Stimulated activated CD4-positive, alpha-beta T cell treated with anti-CD3 and anti-CD28 coated beads, Interleukin-4, amount 100 ng/mL, for 48 hours (primary cell): ENCODE measurements at places on chromosomes 13 and 19.

- DNase-seq = no peak
Observed at GRCh38 chr19:29269641-29270040, 56.7 kb upstream of the UQCRFS1 start.

DNA sequence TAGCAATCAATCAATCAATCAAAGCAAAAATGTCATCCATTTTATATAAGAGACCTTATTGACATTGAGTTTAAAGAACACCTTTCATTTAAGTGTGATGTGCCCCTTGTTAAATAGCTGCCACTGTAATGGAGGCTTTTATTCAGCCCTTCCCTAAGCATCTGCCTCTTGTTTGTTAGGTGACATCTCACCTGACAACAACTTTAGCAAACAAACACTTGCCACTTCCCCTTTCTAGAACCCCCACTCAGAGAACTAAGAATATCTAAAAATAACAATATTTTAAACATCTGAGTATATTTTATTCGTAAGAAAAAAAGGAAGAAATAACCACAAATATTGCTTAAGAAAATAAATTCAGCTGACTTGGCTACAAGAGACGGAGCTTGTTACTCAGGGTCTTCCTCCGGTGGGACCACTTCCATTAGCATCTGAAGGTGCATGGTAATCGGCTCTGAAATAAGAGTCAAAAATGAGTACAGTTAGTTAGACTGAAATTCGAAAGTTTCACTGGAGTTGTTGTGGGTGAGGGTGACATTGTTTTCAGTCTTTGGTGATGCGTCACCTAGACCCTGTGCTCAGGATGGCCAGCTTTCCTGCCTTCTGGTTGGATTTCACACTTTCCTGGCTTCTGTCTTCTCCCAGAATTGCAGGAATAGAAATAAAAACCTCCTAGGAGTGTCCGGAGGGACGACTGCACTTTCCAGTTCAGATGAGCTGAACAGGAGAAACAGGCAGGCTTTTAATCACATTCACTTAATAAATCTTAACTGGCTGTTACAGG is 39.1 kb downstream of the SLC7A9 start:
- no peak for DNase-seq

DNA sequence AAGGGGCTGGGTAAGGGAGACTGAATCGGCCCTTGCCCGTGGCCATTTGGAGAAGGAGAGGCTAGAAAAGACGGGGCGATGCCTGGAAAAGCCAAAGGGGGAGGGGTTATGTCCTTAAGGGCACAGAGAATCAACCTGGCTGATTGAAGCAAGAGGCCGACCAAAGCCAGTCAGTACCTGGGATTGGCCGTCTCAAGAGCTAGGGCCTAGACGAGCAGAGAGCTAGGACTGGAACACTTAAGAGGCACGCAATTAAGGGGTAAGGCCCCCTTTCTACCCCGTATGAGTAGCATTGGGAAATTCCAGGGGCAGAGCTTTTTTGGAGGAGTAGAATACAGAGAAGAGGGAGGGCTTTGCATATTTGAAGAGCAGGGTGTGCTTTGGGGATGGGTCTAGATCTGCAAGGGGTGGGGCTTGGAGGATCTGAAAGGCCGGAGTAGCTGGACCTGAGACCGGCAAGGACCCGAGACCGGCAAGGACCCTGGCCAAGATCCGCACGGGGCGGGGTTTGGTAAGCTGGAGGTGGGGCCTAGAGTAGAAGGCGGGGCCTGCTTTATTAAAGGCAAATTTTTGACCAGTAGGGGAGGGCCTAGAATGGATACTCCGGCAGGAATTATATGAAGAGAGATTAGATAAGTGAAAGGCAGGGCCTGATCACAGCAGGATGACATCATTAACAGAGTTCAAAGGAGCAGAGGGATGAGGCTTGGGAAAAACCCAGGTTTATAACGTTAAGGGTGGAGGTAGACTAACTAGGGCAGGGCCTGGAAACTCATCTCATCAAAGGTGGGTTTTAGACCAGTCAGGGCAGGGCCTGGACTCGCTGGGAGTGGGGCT is 10.7 kb upstream of the CACNG6 start:
- DNase-seq = no peak

DNA sequence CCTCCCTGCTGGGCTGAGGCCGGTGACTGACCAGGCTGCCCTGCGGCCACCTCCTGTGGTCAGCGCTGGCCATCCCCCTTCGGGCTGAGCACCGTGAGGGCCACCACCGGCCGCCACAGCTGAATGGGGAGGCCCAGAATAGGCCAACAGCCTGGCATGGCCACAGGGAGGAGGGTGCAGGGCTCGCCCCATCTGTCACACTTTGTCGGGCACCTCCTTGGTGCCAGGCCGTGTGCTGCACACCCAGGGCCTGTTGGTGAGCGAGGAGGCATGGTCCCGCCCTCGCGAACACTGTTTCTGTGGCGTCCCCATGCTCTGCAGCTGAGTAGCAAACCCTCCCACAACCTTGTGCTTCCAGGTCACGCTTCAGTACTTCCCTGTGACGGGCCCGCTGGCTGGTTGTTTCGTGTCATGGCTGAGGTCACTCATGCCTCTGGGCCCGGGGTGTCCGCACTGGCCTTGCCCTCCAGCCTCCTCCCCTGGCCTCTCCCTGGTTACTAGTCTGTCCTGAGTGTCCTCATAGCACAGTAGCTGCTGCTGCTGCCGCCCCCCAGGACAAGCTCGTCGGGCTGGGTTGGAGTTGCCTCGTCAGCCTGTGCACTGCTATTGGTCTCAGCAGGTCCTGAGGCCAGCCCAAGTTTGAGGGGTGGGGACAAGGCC is 15.2 kb downstream of the EPN1 start:
- no peak for DNase-seq

DNA sequence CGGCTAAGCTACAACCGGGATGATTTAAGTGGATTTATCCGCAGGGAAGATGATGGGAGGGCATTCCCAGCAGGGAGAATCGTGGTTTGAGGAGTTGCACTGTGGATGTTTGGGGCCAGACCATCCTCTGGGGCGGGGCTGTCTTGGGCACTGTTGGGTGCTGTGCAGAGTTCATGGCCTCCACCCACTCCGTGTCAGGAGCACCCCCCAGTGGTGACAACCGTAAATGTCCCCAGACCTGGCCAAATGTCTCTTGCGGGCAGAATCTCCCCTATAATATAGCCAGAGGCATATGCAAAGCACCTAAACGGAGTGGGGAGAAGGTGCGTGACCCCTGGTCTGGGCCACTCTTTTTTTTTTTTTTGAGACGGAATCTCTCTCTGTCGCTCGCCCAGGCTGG is 40.2 kb downstream of the SMIM24 start:
- peak; percentile 59 for DNase-seq

DNA sequence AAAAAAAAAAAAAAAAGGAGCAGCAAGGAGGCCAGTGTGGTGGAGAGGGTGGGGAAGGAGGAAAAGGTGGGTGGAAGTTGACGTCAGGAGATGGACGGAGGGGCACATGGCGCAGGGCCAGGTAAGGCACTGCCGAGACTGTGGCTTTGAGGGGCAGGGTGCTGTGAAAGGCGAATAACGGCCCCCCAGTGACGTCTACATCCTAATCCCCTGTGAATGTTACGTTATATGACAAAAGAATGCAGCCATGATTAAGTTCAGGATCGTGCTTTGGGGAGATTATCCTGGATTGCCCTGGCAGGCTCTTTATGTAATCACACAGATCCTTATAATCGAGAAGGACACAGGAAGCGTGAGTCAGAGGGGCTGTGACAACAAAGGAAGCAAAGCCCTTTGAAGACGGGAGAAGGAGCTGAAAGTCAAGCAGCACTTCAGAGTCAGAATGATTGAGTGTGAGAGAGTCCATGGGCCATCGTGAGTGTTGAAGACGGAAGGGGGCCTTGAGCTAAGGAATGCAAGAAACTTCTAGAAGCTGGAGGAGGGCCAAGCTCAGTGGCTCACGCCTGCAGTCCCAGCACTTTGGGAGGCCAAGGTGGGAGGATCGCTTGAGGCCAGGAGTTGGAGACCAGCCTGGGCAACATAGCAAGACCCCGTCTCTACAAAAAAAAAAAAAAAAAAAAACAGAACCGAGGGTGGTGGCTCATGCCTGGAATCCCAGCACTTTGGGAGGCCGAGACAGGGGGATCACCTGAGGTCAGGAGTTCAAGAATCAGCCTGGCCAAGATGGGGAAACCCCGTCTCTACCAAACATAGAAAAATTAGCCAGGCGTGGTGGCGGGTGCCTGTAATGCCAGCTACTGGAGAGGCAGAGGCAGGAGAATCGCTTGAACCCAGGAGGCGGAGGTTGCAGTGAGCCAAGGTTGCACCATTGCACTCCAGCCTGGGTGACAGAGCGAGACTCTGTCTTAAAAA is 13.8 kb upstream of the CEACAM16 start:
- no peak for DNase-seq

DNA sequence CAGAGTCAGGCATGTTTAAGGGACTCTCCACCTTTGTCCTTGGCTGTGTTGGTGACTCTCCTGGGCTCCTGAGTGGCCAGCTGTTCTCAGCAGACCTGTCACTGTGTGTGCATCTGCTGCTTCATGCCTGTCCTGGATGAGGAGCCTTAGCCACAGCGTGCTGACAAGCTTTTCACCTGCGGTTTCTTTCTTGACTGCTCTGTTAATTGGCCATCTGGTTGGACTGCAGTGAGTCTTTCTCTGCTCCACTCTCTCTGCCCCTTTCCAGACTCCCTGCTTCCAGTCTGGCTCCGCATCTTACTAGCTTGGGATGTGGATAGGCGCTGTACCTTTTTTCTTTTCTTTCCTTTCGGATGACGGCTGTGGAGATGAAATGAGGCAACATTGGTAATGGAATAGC is 38.8 kb downstream of the POLR1D start:
- no peak for DNase-seq

- DNase-seq = no peak
Observed at GRCh38 chr19:45305421-45305820, 17.3 kb downstream of the CKM start.

- no peak for DNase-seq
Observed at GRCh38 chr19:54147676-54148075, 10.1 kb downstream of the CNOT3 start.

DNA sequence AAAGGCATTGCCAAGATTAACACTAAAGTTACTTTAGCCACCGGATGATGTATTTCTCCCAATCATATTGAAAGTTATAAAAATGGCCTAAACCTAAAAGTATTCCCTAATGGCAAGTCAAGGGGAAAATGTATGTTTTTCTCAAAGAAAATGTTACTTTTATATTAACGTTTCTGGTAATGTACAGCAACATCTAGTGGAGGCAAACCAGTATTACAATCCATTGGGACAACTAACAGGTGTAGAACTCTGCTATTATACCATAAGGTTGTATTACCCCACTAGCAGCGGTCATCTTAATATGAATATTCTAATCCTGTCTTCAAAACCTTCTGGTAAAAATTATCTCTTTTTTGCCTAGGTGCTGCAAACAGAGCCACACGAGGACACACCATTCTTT is 69.2 kb downstream of the ZNF100 start:
- DNase-seq = no peak

GRCh38 chr13:22286338-22286737 is 615.5 kb downstream of the FGF9 start:
- DNase-seq = no peak

DNA sequence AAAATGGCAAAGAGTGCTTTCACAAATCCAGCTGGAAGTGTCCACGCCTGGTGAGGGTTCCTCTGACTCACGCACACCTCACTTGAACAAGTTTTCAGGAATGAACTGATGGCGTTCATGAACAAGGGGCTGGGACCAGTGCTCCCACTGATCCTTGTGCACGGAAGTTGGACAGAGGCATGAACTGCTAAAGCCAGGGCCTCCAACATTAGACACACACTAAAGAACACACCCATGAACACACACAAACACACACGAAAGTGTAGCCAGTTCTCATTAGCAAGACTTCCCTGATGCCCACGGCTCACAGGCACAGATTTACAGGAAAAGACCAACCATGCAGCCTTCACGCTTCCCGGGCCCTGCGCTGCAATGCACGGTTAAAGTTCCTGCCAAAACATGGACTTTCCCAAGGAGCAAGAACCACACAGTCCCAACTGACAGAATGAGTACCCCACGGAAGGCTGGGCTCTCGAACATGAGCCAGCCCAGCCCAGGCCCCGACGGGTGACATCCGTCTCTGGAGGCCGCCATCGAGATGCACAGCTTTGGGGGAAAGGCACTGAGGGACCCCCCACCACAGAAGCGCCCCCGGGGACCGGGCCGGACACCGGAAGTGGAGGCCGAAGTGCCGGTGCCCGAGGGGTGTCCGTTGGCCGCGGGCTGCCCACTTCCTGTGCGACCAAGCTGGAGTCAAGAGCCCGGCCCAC is 808 bp downstream of the DNMT1 start:
- DNase-seq = no peak

DNA sequence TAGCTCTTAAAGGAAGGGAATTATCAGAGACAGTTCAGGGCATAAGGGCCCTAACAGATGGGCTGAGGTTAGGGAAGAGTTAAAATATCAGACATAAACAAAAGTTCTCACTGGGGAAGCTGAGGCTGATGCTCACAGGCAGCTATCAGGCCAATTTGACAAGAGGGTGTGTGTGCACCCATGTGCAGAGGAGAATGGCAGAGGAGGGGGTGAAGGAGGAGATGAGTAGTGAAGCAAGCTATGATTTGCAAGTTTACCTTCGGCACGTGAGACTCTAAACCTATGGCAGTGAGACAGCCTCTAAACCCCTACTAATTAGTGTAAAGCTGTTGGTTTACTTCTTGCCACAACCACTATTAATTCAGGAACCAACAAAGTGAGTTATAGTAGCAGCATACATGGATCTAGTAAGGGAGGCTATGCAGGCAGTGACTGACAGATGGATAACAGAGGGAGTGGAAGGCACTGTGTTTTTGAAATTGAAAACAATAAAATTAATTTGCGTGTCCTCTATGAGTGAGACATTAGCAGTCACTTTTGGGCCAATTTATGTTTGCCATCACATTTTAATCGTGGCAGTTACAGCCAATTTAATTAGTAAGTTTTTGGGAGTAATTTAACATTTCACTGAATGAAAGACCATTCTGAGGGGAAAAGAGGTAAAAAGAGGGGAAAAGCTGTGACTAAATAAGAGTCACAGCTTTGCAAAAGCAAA is 99.6 kb upstream of the HTR2A start:
- no peak for DNase-seq

GRCh38 chr19:32595491-32595890 is 14.5 kb downstream of the PDCD5 start:
- DNase-seq = no peak

DNA sequence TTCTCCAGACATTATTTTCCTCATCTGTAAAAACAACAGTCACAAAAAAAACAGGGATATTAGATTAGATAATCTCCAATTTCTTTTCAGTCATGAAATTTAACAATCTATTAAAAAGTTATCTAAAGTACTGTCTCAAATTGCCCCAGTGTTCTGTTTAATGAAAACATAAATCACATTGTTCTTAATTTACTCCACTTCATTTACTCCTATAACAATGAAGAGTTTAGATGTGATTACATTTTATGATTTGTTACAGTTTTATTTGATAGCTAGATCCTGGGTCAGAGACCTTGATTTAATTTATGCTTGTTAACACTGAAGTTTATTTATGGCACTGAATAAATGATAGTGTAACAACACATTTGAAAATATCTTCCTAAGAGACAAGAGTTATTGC is 230.2 kb upstream of the TRPC4 start:
- no peak for DNase-seq

- DNase-seq = no peak
Observed at GRCh38 chr13:33855371-33855895, 37.5 kb downstream of the RFC3 start.

- no peak for DNase-seq
Observed at GRCh38 chr13:38763446-38764381, 76.8 kb downstream of the FREM2 start.

- no peak for DNase-seq
Observed at GRCh38 chr13:72253754-72254153, 386.8 kb upstream of the DACH1 start.

- DNase-seq = no peak
Observed at GRCh38 chr13:87981416-87981815, 310.2 kb downstream of the SLITRK5 start.
